ENCODE measurements at places on chromosomes 2 and 18.

- DNase-seq = no peak
These were observed 177.8 kb upstream of the HAAO start for GRCh38 chr2:42970151-42970550.

- no peak for DNase-seq
These were observed 1.8 kb upstream of the FAP start for GRCh38 chr2:162245061-162245460.

GRCh38 chr2:96470636-96471035 is 34.5 kb downstream of the NEURL3 start:
- no peak for DNase-seq

DNA sequence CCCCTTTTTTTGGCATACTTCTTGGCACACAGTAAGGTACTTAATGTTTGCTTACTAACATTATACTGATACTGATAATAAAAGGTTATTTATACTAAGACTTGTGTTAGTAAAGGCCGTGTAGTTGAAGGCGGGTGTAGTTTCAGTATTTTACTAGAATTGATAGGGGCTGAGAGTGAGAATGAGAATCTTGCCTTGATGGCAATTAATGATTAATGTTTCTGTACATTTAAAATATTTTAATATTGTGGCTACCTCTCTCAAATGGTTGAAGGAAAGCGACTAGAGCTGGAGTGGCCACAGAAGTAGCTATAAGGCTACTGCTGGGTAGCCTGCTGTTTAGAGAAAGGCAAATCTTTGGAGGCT is 29.3 kb downstream of the PELI1 start:
- no peak for DNase-seq

GRCh38 chr18:44197832-44198611 is 482.7 kb upstream of the SETBP1 start:
- DNase-seq = no peak

Data from suprapubic skin (tissue), 4 donors.